Stimulated activated CD4-positive, alpha-beta T cell treated with anti-CD3 and anti-CD28 coated beads, Interleukin-1b, Interleukin-23, amount 100 ng/mL, for 48 hours (primary cell): ENCODE measurements at places on chromosomes 4 and X.

DNA sequence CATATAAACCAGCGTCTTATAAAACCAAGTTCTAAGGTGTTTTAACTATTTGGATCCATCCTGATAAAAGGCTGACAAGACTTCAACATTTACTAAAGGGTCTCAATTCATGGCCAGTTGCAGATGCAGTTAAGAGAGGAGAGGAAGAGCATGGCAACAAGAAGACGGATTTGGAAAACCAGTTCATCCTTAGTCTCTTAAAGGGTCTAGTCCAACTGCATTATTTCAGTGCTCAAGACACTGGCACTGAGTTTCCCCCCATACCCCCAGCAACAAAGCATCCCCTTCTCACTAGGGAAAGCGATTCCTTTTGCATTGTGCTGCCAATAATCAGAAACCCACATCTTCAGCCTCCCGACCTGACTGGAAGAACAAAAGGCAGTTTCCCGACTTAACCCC lies 90.3 kb upstream of the TFDP3 start:
- DNase-seq: no peak

DNA sequence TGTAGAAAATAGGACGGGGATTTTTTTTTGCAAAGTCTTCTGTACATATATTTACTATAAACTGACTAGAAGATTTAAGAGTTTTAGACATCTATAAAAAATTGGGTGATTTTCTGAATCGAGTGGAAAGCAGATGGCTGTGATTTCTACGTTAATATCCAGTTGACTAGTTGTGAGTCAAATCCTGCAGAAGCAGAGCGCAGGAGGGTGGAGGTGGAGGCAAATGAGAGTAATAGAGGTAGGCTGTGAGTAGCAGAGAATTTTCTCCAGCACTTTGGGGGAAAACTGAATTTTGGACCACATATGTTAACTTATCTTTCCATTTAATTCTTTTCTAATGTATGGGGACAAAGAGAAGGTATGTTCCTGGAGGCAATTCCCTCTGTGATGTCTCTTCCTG lies 82.1 kb upstream of the SOX3 start:
- DNase-seq: no peak

DNA sequence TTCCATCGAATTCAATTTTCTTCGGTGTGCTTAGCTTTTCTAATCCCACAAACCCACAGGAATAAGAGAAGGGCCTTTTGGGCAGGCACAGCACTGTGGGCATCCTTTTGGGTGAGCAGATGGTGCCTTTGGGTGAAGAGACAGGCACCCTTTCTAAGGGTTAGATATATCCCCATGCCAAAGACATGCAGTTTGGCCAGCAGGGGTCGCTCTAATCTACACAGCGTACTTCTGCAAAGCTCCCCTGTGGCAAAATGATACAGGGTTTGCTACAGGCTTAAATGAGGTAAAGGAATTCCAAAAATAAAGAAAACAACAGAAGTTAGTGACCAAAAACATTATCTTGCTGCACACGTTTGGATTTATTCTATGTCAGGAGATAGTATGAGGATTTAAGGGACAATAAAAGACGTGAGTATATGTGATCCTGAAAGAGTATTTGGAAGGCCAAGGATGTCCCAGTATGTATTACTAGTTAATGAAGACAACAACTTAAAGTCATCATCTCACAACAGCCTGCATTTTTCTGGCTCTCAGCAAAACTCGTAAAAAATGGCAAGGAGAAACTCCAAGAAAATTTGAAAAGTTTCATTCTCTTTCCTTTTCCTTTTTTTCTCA lies 49.5 kb downstream of the PHEX start:
- DNase-seq: peak; percentile 50

DNA sequence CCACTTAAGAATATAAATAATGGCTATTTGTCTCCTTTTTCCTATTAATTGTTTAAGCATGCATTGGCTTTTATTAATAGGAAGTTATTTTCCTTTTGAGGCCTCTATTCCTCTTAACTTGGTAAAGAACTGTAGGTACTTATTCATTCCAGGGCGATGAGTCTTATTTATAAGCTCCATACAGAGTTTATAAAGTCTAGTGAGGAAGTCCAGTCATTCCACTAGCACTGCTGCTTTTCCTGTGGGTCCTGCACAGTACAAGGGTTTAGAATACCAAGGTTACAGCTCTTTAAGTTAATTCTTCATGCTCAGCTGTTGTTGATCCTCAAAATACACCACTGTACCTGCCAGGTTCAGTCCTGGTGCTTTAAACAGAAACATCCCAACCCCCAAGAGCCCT lies 28.5 kb upstream of the WNK3 start:
- DNase-seq: no peak

DNA sequence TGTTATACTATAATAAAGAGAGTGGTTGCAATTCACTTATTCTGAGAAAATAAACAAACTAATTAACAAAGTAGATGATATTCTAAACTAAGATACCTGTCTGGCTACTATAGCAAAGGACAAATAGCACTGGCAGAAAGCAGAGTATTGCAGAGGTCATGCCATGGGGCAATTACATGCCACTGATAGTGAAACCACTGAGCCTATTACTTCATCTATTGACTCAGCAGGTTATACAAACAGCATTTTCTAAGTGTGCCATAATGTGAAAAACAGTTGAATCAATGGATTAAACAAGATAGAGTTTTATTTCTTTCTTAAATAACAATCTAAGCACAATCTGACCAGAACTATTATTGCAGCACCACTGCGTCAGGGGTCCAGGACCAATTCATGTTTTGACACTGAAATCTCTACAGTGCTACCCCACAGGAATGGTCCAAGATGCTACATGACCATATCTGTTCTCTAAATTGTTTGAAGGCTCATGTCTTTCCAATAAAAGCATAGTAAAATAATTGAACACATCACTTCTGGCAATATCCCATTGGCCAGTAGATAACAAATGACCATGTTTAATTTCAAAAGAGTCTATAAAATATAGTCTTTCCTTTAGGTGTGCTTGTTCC lies 389.5 kb upstream of the GRID2 start:
- no peak for DNase-seq

DNA sequence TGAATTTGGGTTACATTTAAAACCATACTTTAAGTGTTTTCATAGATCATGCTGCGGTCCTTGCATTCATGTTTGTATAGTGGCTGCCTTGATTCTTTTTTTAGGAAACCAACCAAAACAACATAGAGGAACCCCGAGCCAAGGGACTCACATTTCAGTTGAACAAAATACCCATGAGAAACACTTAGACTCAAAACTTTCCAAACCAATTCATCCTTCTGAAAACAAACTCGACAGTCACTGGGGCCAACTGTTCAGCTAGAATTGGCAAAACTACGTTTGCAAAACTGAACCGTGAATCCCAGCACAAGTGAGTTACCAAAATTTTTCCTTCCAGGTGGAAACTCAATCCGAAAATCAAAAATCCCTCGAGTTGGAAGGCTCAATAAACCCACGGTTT lies 1.4 kb downstream of the ADGRA3 start:
- DNase-seq: no peak

GRCh38 chr4:151694961-151695720 lies 65.7 kb downstream of the GATB start:
- DNase-seq: no peak

DNA sequence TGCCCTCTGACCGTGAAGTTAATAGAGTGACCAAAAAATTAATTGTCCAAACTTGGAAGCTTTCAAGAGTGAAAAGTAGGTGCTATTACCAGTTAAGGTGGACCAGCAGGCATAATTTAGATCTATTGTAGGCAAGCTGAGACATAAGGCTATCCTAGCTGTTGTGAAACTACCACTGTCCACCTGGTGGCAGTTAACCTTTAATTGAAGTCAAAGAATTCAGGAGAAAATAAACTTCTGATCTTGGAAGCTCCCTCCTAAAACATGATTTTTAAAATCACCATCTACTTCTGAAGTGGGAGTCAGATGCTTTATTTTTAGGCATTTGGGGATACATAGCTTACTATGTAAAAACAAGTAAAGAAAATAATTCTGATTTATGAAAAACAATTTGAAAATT lies 636.3 kb upstream of the HTR2C start:
- DNase-seq: no peak
